Stimulated activated CD8-positive, alpha-beta memory T cell treated with anti-CD3 and anti-CD28 coated beads, Interleukin-7, amount 100 ng/mL, for 24 hours (primary cell): ENCODE measurements at places on chromosomes 5 and 9.

DNA sequence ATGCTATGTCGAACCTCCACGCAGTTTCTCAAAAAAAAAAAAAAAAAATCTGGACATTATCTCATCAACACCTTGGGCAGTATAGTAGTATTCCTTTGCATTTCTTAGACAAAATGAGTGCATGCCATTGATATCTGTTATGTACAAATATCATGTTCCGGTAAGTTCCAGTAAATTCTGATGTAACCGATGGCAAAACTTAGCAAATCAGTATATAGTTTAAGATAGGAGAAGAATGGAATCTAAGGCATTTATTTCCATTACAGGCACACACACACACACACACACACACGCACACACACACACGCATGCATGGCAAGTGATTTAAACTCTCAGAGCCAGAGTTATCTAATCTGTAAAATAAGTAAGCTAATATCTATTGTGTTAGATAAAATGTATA, 356.5 kb upstream of the TUSC1 start:
- no peak for DNase-seq

DNA sequence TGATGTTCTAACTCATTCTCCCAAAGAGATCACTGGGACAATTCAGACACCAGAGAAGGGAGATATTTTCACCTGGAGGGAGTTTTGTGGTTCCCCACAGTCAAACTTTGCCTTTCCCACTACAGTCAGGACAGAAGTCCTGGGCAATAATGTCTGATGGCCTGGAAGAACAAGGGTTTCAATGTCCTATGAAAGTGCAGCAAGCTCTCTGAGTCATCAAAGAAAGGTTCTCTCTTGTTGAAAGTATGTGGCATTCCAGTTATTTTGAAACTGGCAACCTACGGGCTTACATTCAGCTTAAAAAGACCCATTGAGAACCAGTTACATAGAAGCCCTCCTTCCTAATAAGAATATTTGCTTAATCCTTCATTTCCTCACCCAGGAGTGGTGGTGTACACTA, 103.9 kb downstream of the INSYN2B start:
- DNase-seq = no peak

DNA sequence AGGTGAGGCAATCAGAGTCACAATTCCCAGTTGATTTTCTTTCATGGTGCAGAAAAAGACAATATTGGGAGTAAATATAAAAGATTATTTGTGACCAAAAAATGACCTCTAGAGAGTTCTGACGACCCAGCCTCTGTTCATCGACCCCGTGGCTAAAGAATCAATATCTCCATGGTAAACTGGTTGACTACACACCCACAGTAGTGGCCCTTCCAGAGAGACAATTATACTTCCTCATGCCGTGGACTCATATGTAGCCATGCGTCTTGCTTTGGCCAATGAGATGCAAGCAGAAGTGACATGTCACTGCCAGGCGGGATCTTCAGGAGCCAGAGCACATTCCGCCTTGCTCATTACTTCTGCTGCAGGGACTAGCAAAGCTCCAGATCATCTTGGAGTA, 163.3 kb upstream of the RAD23B start:
- DNase-seq = no peak

- no peak for DNase-seq
These were observed 16.5 kb downstream of the FGF18 start for GRCh38 chr5:171435908-171436307.

GRCh38 chr5:165263536-165263935, 1758.1 kb downstream of the MAT2B start:
- DNase-seq = no peak

- no peak for DNase-seq
These were observed 136.3 kb downstream of the ENTREP1 start for GRCh38 chr9:69461103-69461887.

DNA sequence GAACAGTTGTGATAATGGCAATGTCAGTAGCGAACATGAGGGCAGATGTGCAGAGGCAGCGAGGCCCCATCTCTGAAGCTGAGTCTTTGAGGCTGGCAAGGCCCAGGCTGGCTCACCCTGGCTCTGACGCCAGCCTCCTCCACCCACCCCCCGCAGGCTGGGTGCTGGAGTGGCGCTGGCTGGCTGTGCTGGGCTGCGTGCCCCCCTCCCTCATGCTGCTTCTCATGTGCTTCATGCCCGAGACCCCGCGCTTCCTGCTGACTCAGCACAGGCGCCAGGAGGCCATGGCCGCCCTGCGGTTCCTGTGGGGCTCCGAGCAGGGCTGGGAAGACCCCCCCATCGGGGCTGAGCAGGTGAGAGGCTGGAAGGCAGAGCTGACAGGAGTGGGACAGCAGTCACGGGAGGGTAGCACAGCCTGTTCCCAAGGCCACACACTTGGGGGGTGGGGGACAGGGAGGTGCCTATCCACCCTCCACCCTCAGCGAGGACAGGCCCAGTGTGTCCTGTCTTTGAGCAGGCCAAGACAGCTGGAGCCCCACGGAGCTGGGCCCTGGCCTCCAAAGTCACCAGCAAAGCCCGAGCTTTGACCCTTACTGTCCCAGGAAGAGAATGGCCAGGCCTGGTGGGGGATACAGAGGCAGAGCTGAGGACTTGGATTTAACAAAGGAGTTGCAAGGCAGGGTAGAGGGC, 5.6 kb downstream of the SLC2A8 start:
- no peak for DNase-seq

- DNase-seq = no peak
These were observed 116.9 kb upstream of the TRPC7 start for GRCh38 chr5:136482206-136482605.

DNA sequence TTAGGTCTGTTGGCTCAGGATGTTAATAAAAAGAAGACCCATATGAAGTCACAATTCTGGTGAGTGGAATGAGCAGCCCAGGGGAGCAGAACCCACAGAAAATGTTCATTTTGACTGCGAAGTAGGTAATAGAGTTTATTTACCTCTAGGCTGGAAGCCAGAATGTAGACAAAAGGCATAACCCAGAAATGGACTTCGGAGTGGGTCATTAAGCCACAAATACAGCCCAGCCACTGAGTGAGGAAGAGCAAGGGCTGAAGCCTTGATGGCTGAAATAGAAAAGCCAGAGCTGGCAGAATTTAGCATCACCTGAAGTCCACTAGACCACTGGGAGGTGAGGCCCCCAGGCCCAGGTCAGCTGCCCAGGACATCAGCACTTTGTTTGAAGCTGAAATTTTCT, 168.0 kb downstream of the NXNL2 start:
- no peak for DNase-seq

DNA sequence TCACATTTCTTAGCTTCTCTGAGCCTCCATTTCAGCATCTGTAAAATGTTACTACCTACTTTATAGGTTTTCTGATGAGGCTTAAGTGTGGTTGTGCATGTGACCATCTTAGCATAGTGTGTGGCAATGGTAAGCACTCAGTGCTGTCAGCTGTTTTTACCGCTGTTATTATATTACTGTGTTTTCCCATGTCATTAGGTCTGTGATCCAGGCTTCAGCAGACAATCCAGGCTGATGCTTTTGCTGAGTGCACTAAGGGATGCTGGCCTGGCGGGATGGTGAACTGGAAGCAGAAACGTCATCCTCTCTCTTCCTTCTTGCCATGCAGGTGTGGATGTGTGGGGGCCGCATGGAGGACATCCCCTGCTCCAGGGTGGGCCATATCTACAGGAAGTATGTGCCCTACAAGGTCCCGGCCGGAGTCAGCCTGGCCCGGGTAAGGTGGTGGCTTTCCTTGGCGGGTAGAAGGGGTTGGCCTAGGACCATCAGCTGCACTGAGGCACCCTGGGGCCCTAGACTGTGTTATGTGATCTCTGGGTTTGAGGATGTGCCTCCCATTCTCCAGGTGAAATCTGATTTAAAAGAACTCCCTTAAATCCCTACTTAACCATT, 41.9 kb upstream of the SAP30L start:
- DNase-seq = no peak

DNA sequence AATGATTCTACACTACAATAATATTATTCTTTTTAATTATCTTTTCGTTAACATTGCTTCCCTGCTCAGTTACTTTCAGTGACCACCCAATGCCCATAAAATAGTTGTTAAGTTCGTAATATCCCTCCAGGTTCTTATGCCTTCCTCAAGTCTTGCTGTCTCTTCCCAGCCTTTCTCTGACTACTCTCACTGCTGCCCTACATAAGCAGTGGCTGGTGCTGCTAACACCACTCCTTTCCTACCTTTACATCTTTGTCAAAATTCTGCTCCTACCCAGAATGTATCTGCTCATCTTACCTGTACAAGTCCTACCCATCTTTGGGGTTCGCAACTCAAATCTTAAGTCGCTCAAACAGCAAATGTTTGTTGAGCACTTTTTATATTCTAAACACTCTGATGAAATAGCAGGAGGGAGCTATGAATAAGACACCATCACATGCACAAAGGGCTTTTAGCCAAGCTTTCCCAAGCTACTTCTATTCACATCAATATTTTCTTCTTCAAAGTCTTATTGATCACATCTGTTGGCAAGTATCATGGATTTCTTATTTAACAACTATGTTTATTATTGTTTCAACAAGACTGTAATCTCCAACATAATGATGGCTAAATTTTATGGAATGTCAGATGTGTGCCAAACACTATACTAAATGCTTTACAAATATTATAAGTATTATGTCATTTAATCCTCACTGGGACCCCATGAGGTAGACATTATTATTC, 29.5 kb downstream of the SLC25A46 start:
- DNase-seq = no peak

- no peak for DNase-seq
These were observed 38.9 kb upstream of the DAB2IP start for GRCh38 chr9:121612511-121612998.

- no peak for DNase-seq
These were observed 159.7 kb downstream of the TLE1 start for GRCh38 chr9:81529556-81530193.

GRCh38 chr5:168356592-168356991, 65.1 kb downstream of the WWC1 start:
- DNase-seq = no peak

DNA sequence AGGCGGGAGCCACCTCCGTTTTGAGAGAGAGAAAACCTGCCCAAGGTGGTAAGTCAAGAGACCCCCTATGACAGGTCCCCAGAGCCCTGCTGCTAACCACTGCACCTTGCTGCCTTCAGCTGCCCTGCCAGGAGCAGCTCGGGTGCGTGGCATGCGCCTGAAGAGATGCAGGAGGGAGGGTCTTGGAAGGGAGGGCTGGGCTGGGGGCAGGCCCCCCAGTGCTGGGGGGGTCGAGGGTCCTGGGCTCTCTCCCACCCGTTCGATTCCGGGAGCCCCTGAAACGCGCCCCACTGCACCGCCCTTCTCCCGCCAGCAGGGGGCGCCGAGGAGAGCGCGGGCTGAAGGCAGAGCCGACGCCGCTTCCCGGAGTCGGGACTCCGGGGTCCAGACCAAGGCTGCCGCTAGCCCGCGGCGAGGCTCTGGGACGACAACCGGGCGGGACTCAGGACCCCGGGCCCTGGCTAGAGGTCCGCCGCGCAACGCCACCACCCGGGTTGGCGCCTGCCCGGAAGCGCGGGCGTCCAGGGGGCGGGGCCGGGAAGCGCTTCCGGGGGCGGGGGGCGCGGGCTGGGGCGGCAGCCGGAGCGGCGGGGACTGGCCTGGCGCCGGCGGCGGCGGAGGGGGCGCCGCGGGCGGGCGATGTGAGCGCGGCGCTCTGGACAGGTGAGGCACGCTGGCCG, at the start of gene ZBTB34:
TSS of gene ZBTB34 (plus strand) at position 563 of the 680 bp plus-strand sequence. CDS start 18,761 bp downstream, outside the sequence.
- DNase-seq = peak; percentile 53

GRCh38 chr5:109141222-109142200, 268.3 kb downstream of the PJA2 start:
- DNase-seq = no peak

GRCh38 chr5:11047030-11047429, 286.0 kb upstream of the DAP start:
- no peak for DNase-seq

- no peak for DNase-seq
These were observed 7.7 kb downstream of the LHFPL2 start for GRCh38 chr5:78640662-78641474.

- DNase-seq = no peak
These were observed 154.1 kb downstream of the EFNA5 start for GRCh38 chr5:107516452-107517184.

DNA sequence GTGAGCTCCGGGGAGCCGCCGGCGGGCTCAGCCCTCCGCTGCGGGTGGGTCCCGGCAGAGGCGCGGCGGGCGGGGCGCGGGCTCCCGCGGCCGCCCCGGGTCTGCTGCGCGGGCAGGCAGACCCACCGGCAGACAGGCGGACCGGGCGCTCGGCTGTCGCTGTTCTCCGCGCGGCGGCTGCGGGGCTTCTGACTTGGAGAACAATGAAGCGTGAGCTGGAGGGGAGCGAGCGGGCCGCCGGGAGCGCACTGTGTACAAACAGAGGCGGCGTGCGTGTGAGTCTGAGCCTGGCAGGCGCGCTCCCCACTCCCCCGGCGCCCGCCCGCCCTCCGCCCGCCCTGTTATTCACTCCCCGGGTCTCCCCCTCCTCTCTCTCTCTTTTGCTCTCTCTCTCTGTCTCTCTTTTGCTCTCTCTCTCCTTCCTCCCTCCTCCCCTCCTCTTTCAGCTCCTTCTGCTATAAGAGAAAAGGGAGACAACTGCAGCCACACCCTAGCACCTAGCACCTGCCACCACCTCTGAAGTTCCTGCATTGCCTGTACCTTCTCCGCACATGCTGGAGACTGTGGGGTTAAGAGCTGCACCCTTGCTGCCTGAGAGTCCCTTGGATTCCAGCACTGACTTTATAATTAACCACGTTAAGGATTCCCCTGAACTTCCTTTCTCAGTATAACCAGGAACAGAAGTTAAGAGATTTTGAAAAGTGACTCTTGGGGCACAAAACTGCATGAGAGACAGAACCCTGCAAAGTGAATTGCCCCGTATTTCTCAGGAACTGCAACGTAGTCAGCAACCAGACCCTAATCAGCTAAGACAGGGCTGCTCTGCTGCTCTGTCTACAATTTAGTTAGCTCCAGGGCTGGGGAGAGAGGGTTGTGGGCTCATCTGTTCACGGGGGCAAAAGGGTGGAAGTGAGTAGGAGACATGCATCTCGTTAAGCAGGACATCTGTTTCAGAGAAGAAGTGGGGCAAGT, at the start of gene EDIL3:
TSS of gene EDIL3 (minus strand) at position 277 of the 972 bp plus-strand sequence. CDS start 506 bp downstream, outside the sequence.
- DNase-seq = no peak

DNA sequence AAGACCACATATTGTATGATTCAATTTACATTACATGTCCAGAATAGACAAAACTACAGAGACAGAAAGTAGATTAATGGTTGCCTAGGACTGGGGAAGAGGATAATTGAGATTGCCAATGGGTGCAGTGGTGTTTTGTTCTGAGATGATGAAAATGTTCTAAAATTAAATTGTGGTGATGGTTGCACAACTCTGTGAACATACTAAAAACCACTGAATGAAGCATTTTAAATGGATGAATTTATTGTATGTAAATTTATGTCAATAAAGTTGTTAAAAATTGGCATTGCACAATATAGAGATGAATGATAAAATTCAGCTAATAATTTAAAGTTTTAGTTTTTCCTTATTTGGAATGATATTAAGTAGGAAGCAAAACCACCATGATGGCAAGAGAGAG, 109.5 kb upstream of the NR4A3 start:
- no peak for DNase-seq
